ENCODE measurements at places on chromosomes 5 and 9. TPM values are rescaled to one million over a fixed set of nuclear protein-coding genes. Genes with fewer than 3 reads are reported as not detected.

HK3 gene
- 7.1 TPM for total RNA-seq

PCDHB14 gene
- 3.8 TPM for total RNA-seq

SLC1A3 gene
- total RNA-seq: 61.1 TPM

CCDC180 gene
- 16.1 TPM for total RNA-seq

PCDHGA7 gene
- 3.5 TPM for total RNA-seq

DMRT3 gene
- not detected for total RNA-seq

DBH gene
- total RNA-seq: under 0.01 TPM

- no peak for DNase-seq
Measured at GRCh38 chr9:124776954-124777648, at the start of gene OLFML2A. TSS of gene OLFML2A (plus strand) at chr9:124777133. CDS start at chr9:124777271, 138 bp downstream.

GRCh38 chr5:72412283-72413055 lies 92.3 kb downstream of the PTCD2 start:
- no peak for DNase-seq

- DNase-seq: no peak
Measured at GRCh38 chr9:114924327-114924726, 6.1 kb downstream of the TNFSF8 start.

DNA sequence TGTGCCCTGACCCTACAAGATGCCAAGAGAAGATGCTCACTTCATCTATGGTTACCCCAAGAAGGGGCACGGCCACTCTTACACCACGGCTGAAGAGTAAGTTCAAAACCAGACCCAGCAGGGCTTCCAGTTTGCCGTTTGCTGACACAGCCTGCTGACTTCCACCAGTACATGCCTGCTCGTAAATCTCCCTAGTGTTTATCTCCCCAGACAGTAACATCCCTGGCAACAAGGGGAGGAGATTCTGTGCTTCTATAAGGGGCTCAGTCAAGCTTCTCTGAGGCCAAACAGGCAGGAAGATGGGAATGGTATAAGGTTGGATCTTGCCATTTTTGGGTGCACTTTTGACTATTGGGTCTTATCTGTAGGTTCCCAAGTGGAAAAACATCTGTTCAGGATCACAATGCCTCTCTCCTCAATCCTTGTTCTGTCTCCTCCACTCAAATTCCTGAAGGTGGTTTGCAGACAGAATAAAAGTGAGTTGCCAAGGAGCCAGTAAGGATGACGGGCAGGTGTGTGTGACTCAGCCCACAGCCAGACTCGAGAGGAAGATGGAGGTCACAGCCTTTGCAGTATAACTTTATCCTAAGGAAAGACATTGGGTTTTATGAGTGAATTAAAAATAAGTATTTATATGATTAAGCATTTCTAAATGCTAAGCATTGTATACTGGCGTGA lies 1.9 kb downstream of the MLANA start:
- DNase-seq: no peak

DNA sequence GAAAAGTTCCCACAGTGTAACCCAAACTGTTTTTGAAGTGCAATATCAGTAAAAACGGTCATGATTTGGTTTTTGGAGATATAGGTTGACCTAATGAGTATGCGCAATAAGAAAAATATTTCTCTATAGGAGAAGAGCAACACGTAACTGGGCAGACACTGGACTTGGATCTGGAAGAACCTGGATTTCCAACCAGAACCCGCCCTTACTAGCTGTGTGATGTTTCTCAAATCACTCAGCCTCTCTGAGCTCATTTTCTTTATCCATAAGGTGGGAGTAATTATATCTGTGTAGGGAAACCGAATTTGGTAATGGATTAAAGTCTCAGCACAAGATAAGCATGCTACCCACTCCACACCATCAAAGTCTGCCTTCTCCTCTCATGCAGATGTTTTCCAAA lies 169.1 kb downstream of the COL23A1 start:
- DNase-seq: no peak

GRCh38 chr5:131488463-131488862 lies 146.6 kb downstream of the RAPGEF6 start:
- no peak for DNase-seq

DNA sequence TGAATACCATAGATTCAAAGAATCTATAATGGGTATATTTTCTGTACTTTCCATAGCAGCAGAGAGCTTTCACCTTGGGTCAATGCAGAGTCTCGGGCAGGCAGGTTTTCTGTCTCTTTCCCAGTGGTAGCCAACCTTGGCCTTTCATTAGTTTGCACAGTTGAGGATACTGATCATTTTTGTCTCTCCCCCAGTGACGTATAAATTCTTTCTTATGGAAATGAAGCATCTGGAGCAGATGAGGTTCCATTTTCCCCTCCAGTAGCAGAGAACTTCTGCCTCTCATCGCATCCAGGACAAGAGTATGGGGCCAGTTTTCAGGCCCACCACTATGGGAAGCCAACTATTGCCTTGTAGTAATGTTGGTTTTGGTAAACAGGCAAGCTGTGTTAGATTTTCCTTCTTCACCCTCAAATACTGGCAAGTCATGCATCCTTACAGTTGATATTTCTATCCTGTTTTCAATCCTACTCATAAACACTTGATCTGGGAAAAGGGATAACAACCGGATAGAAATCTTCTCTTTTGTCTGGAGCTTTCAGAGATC lies 845.2 kb upstream of the CDH18 start:
- no peak for DNase-seq

GRCh38 chr5:133950821-133951612 lies 17.4 kb downstream of the C5orf15 start:
- no peak for DNase-seq

GRCh38 chr5:130287438-130287837 lies 383.2 kb downstream of the CHSY3 start:
- no peak for DNase-seq

GRCh38 chr9:78303377-78304062 lies 6.6 kb downstream of the PSAT1 start:
- DNase-seq: no peak

DNA sequence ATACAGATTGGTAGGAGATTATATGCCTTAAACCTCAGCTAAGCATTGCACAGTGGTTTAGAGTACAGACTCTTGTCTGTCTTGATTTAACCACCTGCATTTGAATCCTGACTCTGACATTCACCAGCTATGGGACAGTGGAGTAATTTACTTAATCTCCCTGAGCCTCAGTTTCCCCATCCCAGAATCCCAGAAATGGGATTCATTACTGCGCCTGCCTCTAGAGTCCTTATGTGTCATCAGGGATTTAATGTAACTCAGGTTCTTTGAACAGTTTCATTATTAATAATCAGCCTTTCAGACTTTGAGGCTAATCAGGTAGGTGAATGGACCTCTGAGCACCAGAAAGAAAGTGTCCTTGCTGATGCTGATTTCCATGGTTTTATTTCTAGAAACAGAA lies 149.1 kb downstream of the SMARCA2 start:
- DNase-seq: no peak

- no peak for DNase-seq
Measured at GRCh38 chr9:77910194-77910621, 121.4 kb downstream of the GNAQ start.

DNA sequence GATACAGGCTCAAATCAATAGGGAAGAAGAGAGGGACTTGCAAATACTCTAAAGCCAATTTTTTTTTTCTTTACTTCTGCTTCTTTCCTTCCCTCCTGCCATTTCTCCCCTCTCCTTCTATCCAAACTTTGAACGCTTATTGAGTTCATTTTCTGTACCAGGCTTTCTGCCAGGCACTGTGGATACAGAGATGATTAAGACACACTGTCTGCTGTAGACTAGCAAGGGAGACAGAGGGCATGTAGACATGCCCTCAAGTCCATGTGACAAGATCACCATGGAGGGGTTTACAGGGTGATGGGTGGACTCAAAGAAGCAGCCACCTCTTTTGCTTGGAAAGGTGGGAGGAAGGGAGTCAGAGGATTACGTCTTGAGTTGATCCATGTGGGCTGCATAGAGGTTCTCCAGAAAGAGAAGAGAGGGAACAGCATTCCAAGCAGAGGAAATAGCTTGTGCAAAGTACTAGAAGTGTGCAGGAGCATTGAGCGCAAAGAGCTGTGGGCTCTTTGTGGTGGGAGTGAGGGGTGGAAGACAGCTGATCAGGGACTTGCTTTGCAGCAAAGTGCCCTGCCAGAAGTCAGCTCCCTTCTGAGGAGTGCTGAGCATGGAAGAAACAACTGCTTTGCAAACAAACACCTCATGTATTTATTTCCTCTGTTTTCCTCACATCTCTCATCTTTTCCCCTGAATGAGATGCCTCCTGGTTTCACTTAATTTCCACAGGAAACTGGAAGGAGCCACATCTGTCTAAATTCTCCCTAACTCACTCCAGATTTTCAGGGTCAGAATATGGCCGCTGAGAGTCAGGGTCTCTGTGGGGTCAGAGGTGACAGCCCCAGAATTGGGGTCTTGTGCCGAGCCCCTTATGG lies 64.4 kb upstream of the COL15A1 start:
- peak; percentile 46 for DNase-seq

GRCh38 chr5:133482028-133482427 lies 130.3 kb downstream of the FSTL4 start:
- no peak for DNase-seq

- DNase-seq: peak; percentile 7
Measured at GRCh38 chr5:168951356-168951755, 349.6 kb downstream of the SLIT3 start.
